Activated T-cell treated with anti-CD3 and anti-CD28 coated beads, Interleukin-2, amount 50 U/mL, for 48 hours (primary cell): ENCODE measurements at places on chromosomes 1 and 21.

- DNase-seq, result no peak
Measured at GRCh38 chr1:201841265-201841912, 12.4 kb downstream of the IPO9 start.

- no peak for DNase-seq
Measured at GRCh38 chr1:236129306-236129705, 13.0 kb upstream of the GPR137B start.

GRCh38 chr1:100706296-100706695 is 13.2 kb upstream of the VCAM1 start:
- no peak for DNase-seq

DNA sequence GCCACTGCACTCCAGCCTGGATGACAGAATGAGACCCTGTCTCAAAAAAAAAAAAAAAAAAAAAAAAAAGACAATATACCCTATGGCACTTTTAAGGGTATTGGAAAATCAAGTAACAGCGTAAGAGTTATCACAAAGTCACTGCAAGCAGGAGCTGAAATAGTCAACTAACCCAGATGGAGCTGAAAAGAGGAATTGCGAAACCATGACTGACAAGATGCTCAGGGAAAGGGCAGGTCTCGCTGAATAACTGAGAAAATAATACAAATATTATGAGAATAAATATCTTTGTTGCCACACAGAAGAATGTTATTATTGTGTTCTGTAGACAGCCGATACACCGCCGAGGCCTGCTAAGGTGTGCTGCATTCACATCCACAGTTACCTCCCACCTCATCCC is 17.8 kb downstream of the HLCS start:
- DNase-seq, result no peak

DNA sequence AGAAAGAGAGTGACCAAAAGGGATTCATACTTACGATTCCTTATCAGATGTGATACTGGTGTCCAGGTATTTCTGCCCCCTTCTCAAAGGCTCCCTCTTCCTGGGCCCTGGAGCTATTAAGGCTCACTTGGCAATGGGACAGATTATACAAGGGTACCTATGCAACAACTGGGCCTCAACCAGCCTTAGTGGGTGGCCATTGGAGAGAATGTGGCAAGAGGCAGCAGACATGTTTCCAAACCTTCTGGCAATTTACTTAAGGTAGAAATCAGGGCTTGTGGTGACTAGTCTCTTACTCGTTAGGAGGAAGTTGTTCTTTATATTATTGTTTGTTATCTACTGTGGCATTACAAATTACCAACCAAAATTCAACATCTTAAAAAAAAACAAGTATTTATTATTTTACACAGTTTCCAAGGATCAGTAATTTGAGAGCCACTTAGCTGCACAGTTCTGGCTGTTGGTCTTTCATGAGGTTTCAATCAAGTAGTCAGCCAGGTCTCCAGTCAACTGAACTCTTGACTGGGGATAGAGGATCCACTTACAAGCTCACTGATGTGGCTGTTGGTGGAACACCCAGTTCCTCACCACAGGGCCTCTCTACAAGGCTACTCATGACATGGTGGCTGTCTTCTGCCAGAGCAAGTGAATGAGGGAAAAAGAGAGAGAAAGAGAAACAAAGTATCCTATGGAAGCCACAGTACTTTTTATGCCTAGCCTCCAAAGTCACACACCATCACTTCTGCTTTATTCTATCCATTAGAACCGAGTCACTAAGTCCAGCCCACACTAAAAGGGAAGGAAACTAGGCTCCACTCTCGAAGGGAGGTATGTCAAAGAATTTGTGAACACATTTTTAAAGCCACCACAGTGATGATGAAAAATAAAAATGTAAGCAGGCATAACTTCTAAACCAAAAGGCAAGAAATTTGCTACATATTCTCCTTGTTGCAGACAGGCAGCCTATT is 10.7 kb downstream of the ZNF648 start:
- DNase-seq, result no peak

DNA sequence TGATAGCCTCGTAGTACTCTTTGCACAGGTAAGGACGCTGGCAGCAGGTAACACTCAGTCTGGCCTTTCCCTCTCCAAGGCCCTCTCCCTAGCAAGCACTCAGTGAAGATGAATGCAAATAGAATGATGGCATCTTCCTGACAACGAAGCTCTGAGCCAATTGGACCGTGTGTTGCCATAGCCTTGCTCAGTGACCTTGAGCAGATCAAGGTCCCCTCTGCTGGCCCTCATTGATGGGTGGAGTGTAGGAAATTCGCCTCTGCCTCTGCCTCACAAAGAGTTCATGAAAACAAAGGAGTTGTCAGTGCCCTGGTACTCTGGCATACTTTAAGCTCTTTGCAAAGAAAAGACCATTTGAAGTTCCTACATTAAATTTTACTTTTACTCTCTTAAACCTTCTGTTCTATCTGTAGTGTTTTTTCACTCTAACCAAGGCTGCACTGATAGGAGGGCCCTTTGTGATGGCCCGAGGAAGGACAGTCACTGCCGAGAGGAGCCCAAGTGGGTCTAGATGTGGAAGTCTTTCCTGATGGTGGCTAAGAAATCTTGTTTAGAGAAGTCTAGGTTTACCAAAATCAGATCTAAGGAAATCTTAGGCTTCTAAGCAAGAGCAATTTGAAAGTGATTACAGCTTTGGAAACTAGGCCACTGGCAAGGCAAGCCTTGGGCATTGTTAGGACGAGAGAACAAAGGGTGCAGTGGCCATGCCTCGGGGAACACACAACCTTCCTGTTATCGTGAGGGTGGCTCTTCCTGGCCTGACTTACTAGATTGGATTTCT is 38.2 kb downstream of the SMYD2 start:
- no peak for DNase-seq
